ENCODE measurements at places on chromosomes 1 and 21.
A peak's percentile ranks its signal among the peaks of the same experiment; 100 is the strongest.

DNA sequence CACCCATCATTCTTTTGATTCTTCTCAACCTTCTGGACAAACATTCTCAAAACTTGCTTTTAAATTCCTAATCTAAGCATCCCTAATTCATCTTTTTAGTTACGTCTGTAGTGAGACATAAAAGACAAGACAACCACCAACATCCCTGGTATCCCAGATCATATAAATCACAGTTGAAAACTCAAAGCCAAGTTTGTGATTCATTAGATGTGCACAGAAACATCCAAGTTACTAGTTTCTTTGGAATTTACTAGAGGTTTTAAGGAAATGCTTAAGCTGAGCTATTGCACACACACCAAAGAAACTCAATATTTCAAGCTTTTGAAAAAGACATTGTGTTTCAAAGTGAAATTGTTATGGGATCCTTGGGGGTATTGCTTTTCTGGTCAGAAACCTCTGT, 47.6 kb downstream of the ATP6V1G3 start:
- DNase-seq: no peak

GRCh38 chr1:24118410-24119242, 6.7 kb upstream of the MYOM3 start:
- DNase-seq: no peak

DNA sequence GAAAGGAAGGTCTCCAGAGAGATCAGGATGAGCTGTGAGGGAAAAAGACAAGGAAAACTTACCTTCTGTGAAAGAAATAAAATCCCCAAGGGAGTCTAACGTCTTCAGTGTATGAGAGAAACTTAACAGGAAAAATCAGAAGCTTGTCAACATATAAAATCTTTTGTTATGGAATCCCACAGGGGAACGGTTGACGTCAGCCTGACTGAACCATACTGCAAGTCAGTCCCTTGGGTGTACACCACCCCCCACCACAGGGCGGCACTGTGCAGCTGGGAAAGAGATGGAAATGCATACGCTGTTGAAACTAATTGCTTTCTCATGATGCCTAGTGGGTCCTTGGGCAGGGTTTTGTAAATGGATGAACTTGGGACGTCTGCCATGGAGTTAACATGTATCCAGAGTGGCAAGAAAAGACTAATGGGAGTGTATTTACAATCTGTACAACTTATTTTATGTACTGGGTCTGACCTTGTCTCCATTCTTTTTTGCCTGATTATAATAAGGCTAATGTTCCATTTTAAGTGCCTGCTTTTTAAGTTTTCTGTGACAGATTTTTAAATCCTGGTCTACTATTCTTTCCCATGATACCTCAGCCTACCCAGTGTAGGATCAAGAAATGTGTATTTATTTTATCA, 22.7 kb downstream of the UTP25 start:
- DNase-seq: peak; percentile 55

DNA sequence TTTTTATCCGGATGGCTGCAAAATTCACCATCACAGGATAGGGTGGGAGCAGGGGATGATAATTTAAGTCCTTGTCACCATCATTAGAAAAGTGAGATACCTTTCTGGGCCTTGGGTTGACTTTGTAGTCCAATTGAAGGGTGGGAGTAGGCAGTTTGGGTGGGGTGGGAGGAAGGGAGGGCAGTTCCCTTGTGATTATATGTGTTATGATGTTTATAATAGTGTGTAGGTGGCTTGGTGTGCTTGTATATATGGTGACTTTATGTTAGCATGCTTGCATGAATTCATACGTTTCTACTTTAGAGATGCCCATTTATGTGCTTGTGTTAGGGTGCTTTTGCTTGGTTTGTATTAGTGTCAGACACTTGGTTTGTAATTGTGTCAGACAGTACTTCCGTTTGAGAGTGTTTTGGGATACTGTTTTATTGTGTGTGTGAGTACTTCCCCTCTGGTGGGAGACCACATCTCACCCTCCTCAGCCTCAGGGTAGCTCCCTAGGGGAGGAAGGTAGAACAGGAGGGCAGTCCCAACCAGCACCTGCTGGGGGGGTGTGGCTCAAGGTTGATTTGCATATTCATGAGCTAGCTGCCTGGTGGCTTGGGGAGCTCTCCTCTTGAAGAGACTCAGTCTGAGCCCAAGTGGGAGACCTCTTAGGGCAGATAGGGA, 6.3 kb upstream of the POU3F1 start:
- peak; percentile 52 for DNase-seq

- no peak for DNase-seq
These were observed 60.1 kb downstream of the DIPK1A start for GRCh38 chr1:92901126-92901525.

DNA sequence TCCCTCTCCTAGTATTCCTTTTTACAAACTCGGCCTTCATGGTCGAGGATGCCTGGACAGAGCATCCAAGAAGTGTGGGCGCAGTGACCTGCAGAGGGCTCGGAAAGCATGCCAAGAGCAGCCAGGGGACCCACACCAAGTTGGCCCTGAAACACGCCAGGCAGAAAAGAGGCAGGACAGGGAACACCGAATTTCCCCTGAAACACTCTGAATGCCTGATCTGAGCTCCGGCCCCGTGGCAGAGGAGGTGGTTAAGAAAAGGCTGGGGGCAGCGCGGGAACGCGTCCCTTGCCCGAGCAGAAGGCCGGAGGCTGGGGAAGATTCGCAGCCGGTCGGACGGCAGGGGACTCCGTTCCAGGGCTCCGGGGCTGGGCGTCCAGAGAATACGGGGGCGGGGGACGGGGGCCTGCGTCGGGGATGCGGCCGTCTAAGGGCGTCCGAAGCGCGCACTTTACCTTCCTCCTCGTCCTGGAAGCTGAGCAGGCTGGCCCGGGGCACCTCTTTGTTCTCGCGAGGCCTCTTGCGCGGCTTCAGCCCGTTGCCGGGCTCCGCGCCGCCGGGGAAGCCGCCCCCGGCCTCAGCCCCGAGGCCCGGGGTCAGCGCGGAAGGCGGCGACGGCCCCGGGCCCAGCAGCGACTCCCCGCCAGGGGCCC, 558 bp downstream of the PAXBP1 start:
- DNase-seq: peak; percentile 73

- DNase-seq: no peak
These were observed 18.3 kb upstream of the CHI3L1 start for GRCh38 chr1:203204756-203205155.

Measured in GM10248 (cell line).